ENCODE measurements at places on chromosomes 12 and 14. TPM values are rescaled to one million over a fixed set of nuclear protein-coding genes. Genes with fewer than 3 reads are reported as not detected.

The SEC23A gene
- total RNA-seq, result 48.8 TPM

DNA sequence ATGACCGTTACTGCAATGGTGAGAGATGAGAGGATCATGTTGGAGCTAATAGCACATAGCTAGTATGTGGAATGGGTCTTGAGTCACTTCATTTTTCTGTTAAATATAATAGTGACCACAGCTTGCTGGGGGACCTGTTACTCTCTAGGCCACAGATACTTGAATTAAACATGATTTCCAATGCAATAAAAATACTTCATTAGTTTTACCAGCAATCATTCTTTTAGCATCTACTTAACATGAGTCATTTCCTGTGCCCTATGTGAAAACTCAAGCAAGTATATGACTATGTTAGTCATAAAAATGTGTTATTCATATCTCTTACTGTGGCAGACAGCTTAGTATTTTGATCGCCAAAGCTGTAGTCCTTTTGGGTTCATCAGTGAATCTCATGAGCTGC lies 798.8 kb downstream of the SLC16A7 start:
- H3K4me1 ChIP-seq, result no peaks in the 10 kb centered on the region
- H3K36me3 ChIP-seq, result no peaks in the 10 kb centered on the region
- H3K27ac ChIP-seq, result no peak overlapping the region
- H3K27me3 ChIP-seq, result no peaks in the 10 kb centered on the region

The CGRRF1 gene
- 19.6 TPM for total RNA-seq

GRCh38 chr12:41459111-41459905 lies 271.2 kb downstream of the PDZRN4 start:
- no peaks in the 10 kb centered on the region for H3K36me3 ChIP-seq
- no peak for DNase-seq
- no peaks in the 10 kb centered on the region for H3K4me1 ChIP-seq
- no peaks in the 10 kb centered on the region for H3K27me3 ChIP-seq

The OR4N2 gene
- total RNA-seq, result not detected
